ENCODE measurements at places on chromosomes 7 and 10.

DNA sequence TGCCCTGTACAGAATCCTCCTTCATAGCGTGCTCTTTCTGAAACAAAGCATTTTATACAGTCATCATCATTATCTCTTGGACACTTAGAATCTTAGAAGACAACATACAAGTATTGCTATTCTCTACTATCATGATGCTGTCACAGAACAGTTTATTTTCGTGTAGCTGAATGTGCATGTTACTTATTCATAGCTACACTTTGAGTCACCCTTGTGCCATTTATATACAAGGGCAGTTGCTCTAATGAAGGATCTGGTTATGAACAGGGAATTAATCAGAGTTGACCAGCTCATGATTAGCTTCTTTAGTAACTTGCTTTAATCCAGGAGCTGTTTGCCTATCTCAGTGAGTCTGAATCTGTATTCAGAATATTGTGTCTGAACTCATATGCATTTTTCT is 11.2 kb downstream of the CASP2 start:
- no peak for DNase-seq

GRCh38 chr7:69622014-69622835 is 23.9 kb downstream of the AUTS2 start:
- DNase-seq, result no peak

GRCh38 chr7:75928568-75928914 is 13.6 kb downstream of the POR start:
- DNase-seq, result no peak

GRCh38 chr7:19442016-19442785 is 266.6 kb downstream of the POLR1F start:
- DNase-seq, result peak; percentile 55

- DNase-seq, result no peak
Measured at GRCh38 chr10:51999096-51999495, 299.7 kb upstream of the CSTF2T start.

DNA sequence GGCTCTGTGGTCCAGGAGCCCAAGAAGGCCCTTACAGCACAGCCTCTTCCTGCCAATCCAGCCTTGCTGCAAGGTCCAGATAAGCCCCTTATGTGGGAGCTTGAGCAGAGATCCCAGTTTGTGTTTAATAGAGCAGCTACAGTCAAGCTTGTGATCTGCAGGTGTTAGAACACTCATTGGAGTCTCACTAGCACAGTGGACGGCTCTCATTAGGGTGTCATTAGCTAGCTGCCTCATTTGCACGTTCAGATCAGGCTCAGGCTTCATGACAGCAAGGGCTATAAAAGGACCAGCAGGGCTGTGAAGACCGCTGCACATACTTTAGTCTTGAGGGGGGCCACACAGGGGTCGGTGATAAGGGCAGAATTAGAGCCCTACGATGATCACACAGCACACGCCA is 443.2 kb downstream of the RPS24 start:
- DNase-seq, result no peak

GRCh38 chr10:67549390-67549789 is 146.6 kb downstream of the CTNNA3 start:
- no peak for DNase-seq

DNA sequence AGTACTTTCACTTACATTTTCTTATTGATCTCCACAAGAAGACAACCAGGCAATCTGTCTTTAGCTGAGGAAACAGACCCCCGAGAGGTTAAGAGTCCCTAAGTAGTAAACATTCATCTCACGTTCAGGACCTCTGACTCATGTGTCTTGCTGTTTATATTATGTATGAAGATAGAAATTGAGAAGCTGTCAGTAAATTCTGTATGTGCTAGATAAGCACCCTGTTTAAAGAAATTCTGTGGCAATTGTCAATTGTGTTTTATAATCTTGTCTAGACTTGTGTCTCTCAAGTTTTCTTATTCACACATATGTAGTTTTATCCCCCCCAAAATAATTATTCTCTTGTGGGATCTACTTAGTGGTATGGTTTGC is 14.5 kb downstream of the ADK start:
- DNase-seq, result no peak

- DNase-seq, result peak; percentile 69
Measured at GRCh38 chr7:143002106-143002505, 24.8 kb downstream of the OR9A2 start.

DNA sequence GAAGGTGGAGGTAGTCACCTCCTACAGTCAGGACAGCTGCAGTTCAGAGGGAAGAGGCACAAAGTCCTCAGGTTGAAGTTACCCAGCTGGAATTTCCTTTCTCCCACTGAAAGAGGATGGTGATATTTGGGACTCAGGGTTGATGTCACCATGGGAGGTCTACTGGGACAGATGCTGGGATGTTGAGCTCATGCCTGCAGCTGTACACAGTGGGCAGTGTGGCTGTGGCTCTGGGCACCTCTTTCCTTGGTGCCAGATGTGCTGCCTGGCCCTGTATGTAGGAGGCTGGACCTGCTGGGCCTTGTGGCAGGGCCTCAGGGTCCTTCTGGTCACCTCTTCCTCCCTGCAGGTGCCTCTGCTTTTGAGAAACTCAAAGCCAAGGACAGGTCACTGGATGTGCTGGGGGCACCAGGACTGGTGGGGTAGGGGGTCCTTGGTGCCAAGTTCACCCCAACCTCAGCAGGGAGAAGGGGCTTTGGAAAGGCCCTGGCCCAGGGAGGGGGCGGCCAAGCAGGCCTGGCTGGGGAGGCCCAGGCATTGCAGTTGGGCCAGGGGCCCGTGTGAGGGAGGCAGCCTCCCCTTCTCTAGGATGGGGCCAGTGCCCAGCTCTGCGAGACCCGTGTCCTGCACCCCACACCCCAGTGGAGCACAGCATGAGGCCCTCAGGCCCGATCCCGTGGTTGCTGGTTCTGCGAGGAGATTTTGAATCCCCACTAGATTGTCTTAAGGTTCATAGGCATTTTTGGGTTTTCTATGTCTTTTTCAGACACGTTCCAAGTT is 103.1 kb downstream of the BMS1 start:
- no peak for DNase-seq

DNA sequence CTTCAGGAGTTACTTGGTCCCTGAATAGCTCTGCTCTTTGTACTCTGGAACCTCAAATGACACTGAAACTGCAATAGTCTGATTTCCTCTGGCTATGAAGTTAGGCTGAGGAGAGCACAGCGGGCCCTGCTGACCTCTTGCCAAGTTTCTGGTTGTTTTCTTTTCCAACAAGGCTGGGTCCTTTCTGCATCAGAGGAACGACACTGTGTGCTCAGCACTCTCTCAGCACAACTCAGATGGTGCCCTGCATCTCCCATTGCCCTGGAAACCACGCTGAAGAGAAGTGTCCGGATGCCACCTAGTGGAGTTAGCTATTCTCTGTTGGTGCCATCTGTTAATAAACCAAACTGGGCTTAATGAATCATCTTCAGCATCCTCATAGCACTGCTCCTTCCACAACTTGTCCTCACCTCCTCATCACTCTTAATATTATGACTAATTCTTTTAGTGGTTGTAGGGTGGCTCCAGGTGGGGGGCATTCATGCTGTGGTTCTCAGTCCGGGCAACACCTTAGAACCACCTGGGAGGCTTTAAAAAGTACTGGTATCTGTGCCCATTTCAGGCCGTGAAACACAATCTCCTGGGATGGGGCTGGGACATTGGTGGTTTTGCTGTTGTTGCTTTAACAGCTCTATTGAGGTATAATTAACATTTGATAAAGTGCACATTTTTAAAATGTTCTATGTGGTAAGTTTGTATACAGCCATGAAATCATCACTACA is 8.2 kb upstream of the EFCAB10 start:
- DNase-seq, result peak; percentile 90

- DNase-seq, result no peak
Measured at GRCh38 chr10:91360461-91360860, 49.7 kb upstream of the HECTD2 start.

DNA sequence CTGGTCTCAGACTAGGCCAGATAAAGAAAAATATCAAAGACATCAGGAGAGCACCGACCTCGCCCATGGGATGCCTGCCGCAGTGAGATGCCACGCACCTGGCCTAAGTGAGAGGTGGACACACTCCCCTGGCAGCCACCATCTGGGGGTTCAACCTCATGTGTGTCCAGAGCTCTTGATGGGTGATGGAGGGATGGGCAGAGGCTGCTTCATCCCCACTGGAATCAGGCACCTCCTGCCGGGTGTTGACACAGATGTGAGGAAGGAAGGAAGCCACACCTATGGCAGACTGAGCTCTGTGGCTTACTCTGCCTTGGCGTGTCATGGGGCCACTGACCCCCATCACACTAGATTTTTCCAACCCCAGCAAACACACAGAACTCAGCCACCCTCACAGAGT is 11.4 kb downstream of the ZNF488 start:
- no peak for DNase-seq

GRCh38 chr10:132962623-132963429 is 20.5 kb upstream of the CFAP46 start:
- no peak for DNase-seq

DNA sequence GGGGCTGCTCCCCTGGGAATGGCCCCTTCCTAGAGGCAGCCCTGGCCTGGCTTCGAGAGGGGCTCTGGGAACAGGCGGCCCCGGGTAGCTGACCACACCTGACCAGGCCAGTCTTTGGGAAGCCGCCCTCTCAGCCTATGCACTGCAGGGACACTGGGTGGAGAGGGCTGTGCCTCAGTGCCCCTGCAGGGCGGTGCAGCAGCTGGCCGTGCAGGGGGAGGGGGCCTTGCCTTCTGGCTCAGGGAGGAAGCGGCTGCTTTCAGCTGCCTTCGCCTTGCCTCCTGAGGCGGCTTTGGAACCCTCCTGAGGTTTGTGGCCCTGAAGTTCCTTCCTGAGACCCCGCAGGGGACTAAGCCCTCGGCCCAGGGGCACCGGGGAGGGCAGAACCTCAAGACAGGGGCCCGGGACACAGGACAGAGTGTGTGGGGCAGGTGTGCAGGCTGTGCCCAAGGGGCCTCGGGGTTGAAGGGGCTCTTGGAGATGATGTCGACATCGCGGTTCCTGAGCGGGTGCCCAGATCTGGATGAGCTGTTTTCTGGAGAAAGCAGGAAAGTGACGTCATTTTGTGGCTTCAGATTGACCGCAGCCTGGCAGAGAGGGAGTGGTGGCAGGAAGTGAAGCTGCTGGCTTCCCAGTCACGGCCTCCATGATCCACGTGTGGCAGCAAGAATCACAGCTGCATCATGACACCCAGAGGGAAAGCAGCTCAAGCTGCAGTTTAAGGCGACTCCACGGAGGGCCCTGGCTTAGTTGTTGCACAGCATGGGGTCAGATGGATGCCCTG is 17.7 kb downstream of the ADAM8 start:
- DNase-seq, result no peak

- no peak for DNase-seq
Measured at GRCh38 chr10:77537720-77538373, 99.8 kb downstream of the KCNMA1 start.

DNA sequence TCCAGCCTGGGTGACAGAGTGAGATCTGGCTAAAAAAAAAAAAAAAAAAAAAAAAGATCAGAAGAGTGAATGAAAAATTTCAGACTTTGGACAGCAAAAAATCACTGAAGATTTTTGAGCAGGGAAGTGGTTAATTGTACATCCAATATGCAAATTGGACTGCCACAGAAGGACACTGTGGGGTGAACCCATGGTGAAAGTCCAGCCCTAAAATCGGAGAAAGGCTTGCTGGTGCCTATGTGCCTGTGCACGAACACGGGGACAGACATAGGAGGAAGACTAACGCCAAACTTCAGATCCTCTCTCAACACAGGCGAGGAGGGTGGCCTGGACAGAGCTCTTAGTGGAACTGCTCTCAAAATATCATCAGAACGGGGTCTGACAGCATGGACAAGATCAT is 65.5 kb downstream of the FAM171A1 start:
- no peak for DNase-seq

DNA sequence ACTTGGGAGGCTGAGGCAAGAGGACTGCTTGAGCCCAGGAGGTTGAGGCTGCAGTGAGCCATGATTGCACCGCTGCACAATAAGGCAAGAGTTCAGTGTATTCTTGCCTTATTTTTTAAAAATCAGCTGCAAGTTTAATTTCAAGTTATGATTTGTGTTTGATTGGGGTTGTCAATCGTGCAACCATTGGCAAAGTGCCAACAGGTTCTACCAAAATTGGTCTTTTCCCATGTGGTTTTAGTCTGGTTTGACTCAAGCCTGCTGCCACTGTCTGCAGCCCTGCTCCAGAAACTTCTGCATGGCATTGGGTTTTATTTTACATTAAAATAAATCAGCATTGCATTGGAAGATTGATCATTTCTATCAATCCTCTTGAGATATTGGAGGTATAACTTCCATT is 72.7 kb downstream of the PTPRE start:
- no peak for DNase-seq
